Diencephalon (tissue), 1 donor: ENCODE measurements at places on chromosomes 2 and 18. TPM values are rescaled to one million over a fixed set of nuclear protein-coding genes. Genes with fewer than 3 reads are reported as not detected.

The ZNF385B gene
- 4.6 TPM for total RNA-seq

The ST8SIA5 gene
- 7.8 TPM for total RNA-seq

The IAH1 gene
- total RNA-seq = 56.5 TPM

The FBXO48 gene
- 1.4 TPM for total RNA-seq

The EFHD1 gene
- total RNA-seq = 3.7 TPM

The ZEB2 gene
- total RNA-seq = 82.8 TPM

The CFC1 gene
- total RNA-seq = 9.2 TPM

The LIPG gene
- total RNA-seq = 6.9 TPM

The DSG4 gene
- not detected for total RNA-seq

The GNLY gene
- total RNA-seq = not detected

The CABLES1 gene
- 8.1 TPM for total RNA-seq

The WDPCP gene
- 42.4 TPM for total RNA-seq

The ALPG gene
- not detected for total RNA-seq

The GBX2 gene
- 10.4 TPM for total RNA-seq

The MROH2A gene
- under 0.01 TPM for total RNA-seq

The PDE11A gene
- total RNA-seq = 3.9 TPM

The SPATS2L gene
- total RNA-seq = 80.5 TPM

The LOXHD1 gene
- total RNA-seq = 0.23 TPM

The DSG2 gene
- total RNA-seq = 6.2 TPM

The SCYGR4 gene
- not detected for total RNA-seq

The ALK gene
- 21.0 TPM for total RNA-seq

The ALPI gene
- total RNA-seq = not detected
